ENCODE measurements at places on chromosomes 7 and 10.

DNA sequence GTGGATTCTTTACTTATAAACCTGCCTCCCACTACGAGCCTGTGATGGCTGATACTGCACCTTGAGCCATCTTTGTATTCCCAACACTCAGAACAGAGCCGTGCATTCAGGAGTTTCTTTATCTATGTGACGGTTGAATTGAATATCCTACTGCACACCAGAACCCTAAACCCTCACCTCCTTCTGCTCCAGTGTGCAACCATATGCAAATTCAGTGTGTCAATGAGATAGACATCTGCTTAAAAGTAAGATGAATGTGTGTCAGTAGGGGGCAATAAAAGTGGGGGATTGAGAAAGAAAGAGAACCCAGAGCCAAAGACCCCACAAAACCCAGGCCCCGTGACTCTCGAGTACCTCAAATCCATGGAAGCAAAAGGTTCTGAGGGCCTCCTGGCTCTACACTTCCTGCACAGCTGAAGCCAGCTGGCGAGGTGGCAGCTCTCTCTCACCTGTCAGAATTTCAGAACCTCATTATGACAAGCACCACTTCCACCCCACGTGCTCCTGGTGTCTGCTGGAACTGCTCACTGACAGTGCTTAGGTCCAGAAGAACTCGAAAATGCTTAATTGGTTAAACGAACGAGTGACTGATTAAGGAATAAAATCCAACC, 143.3 kb upstream of the GPR26 start:
- no peak for DNase-seq

DNA sequence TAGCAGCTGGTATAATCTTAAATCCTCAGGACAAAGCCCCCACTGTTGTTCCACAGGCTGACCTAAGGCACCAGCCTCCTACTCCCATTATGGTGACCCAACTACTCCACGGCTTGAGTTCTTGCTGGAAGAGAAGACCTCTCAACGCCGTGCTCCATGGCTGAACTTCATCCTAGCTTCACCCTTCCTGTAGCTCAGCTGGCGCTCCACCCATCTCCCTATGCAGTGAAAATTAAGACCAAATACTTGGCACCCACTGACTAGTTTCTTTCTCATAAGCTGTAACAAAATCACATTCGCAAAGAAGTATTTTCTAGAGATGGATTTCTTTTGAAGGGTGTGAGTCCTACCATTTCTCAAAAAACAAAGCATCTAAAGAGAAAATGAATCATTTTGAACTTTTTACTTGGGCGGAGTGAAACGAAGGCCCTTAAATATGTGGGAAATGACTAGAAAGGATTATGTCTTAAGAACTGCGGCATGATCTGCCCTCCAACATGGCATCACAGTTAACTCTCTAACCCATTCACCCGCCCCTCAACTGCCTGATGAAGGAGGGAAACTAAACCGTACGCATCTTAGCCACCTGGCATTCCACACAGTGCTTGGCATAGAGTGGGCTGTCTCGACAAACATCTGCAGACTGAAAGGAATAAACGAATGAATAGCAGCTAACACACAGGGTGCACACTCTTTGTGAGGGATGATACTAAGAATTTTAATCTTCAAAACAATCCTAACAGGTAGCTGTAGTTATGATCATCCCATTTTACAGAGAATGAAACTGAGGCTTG, 32.7 kb downstream of the GFRA1 start:
- peak; percentile 16 for DNase-seq

- DNase-seq, result peak; percentile 77
These were observed 101.4 kb upstream of the FAM133B start for GRCh38 chr7:92691578-92691977.

GRCh38 chr10:15473396-15473767, 102.3 kb upstream of the FAM171A1 start:
- no peak for DNase-seq

GRCh38 chr10:35422228-35422627, 85.9 kb downstream of the CCNY start:
- DNase-seq, result no peak

GRCh38 chr10:99345350-99345749, 16.2 kb downstream of the CNNM1 start:
- no peak for DNase-seq

DNA sequence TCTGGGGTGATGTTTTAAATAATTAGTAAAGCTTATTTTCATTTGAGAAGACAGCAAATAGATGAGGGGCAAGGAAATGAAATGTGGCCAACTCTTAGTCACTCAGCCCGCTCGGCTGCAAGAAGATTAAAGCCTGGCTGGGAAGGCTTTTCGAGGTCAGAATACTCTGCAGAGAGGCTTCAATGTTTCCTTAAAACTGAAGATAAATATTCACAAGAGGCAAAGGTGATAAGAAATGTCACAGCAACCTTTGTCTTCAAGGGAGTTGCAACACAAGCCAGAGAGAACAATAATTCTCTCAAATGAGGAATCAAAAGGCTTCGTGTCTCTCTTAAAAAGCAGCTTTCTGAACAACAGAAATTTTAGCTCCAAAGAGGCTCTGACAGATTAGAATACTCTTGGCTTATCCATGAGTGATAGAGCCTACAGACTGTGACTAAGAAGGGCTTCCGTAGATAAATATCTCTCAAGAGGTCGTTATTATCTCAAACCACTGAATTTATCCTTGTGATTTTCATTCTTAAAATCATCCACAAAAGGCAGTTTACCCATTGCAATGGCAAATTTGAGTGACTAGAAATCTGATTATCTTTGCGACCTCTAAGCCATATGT, 92.5 kb downstream of the KLF6 start:
- no peak for DNase-seq

DNA sequence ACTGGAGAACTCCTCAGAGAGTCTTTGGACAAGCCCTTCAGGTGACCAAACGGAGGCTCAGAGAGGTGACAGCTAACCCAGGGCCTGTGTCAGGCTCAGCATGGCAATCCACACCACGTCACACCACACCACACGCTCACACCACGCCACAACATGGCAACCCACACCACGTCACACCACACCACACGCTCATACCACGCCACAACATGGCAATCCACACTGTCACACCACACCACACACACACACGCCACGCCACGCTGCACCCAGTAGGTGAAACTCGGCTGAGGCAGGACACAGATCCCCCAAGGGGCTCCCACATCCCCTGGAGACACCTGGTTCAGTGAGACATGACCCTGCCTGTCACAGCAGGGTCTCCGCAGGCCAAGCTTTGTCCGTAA, 107.3 kb downstream of the PDGFA start:
- no peak for DNase-seq

DNA sequence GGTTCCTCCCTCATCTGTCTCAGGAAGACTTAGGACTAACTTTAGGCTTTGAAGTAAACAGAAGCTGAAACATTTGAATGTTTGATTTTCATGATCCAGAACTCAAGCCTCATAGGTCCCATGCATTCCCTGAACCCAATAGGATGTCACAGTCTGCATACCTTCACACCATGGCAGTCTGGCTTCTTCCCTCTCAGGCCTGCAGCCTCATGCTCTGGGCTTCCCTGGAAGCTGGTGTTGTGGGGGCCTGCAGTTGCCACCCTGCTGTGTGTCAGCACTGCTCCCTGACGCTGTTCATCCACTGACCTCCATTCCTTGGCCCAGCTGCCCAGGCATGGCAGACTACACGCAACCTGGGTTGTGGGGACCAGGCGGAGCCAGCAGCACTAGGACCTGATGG, 267.5 kb upstream of the KAT6B start:
- no peak for DNase-seq

DNA sequence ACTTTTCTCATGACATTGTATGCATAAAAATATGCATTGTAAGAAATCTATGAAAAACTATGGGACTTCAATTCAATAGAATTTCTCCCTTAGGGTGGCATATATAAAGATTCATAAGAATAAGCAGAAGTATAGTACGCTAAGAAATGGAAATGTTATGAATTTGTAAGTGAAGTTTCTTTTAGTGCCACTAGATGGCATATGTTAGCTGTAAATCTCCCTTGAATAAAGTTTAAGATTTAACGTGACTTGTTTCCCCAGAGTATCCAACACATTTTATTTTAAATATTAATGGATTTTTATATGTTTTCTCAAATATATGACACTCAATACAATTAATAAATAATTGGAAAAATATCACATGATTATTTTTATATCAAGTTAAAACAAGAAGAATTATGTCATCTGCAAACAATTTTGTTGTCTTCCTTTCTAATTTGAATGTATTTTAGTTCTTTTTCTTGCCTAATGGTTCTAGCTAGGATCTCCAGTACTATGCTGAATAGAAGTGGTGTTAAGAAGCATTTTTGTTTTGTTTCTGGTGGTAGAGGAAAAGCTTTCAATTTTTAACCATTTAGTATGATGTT, 287.2 kb downstream of the HGF start:
- DNase-seq, result peak; percentile 17

DNA sequence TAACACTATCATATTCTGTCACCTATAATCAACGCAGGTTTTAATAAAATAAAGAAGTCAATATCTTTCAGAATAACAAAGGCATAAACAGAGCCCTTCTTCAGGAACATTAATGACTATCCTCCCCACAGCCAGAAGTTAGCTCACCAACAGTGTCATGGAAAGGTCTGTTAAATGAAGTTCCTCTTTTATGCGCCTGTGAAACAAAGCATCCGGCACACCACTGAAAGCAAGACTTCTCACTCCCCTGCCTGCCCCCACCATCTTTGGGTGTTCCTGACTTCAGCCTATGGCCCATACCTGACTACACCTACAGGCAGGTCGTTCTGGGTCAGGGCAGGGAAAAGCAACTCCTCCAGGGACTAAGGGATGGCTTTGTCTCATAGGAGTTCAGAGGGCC, 205.4 kb downstream of the FANK1 start:
- DNase-seq, result peak; percentile 20

DNA sequence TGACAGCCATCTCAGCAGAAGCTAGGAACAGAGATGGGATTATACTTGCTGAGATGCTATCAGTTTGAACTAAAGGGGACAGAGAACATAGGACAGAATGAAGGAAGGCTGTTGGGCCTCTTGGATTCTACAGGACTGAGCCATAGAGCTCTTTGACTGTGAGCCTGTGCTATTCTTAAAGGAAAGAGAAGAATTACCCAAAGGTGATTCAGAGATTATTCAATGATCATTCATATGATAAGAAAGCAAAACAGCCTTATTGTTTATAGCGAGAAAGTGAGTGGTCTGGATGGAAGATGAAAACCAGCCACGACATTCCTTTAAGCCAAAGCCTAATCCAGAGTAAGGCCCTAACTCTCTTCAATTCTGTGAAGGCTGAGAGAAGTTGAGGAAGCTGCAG, 69.7 kb upstream of the NEUROD6 start:
- DNase-seq, result no peak

Measured in skin of body (tissue), 3 donors.